ENCODE measurements at places on chromosomes 1 and 21.

DNA sequence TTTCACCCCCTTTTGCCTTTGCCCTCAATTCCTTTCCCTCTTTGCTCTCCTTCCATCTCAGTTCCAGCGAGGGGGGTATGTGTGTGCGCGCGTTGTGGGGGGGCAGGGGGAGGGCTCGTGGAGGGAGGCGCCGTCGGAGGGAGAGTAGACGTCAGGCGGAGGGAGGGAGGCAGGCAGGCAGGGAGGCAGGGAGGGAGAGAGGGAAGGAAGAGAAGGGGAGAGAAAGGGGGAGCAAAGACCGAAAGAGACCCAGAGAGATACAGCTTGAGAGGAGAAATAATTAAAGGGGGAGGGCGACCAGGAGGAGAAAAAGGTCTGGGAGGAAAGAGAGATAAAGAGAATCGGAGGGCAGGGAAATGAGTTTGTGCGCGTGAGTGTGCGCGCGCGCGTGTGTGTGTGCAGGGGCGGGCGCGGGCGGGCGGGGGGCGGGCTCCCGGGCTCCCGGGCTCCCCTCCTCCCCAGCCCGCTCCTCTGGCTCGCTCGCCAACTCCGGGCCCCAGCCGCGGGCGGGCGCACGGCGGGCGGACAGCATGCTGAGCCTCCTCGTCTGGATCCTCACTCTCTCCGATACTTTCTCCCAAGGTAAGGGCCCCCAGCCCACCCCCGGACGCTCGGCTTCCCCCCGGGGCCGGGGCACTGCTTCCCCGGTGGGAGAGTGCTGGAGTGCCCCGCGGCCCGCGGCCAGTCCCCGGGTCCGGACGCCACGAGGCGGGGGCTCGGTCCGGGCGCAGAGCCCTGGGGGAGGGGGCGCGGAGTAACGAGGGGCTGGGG, at the start of gene KIRREL1:
KIRREL1 (plus strand) TSS at position 499 of the 771 bp plus-strand sequence; CDS start at position 531, 32 bp downstream.
- peak; percentile 72 for DNase-seq

DNA sequence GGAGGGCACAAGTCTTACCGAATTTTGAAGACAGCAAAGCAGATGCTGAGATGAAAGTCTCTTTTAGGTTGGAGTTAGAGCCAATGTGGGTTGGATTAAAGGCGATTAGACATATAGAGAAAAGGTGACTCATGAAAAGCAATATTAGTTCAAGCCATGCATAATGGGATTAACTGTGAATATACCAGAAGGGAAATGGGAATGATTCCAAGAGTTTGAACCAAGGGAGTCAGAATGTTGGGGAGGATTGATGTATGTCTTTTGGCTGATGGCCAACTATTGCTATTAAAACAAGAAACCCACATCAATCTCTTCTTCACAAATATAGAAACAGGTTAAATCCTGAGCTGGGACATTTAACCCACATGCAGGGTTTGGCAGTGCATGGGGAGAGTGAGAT, 1.2 kb downstream of the HMGCS2 start:
- DNase-seq = no peak

DNA sequence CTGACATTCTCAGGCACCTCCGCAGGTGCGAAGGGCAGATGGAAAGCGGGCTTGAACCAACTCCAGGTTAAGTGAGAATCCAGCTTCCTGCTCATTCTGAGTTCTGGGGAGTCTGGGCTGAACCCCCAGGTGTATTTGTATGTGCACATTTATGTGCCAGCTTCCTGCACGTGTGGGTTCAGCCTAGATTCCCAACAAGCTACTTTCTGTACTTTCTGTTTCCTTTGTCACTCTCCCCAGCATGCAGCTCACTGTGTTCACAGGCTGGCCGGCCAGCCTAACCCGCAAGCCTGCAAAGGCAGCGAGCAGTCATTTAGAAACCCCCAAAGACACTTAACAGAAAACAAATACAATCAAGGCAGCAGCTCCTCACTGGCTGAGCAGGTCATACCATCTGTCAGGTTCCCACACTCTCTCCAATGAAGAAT, 1.3 kb upstream of the IL19 start:
- DNase-seq = no peak

- no peak for DNase-seq
These were observed 2.8 kb downstream of the AIRE start for GRCh38 chr21:44288251-44289110.

- DNase-seq = no peak
These were observed 5.3 kb downstream of the UHMK1 start for GRCh38 chr1:162502928-162503327.

DNA sequence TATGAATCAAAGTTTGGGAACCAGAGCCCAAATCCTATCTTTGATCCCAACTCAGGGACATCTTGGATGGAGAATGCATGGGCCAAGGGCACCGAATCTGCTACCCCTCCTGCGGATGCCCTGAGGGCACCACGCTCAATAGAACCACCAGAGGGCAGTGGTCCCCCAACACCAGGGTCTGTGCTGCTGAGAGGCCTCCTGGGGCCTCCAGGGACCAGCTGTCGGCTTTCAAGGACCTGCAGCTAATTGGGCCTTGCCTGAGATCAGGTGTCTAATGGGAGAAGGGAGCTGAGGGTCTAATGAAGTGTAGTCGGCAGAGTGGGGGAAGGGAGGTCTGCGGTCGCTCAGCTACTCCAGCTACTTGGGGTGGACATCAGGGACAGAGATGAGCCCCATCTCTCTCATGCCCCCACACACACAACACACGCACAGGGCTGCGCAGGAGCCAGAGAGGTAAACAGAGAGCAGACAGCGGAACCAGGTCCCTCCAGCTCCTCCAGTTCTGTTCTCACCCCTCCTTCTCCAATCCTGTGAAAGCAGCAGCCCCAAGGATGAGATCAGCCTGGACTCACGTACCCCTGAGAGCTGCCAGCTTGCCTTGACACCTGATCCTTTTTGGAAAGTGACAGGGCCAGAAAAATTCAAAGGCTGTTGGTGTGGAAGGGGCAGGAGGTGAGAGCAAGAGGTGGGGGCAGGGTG, 34.9 kb upstream of the PPP1R15B start:
- peak; percentile 89 for DNase-seq

Data from cardiac muscle cell (in vitro differentiated cells and primary cell).